NCI-H526 (cell line): ENCODE measurements at places on chromosomes 3 and 15.

DNA sequence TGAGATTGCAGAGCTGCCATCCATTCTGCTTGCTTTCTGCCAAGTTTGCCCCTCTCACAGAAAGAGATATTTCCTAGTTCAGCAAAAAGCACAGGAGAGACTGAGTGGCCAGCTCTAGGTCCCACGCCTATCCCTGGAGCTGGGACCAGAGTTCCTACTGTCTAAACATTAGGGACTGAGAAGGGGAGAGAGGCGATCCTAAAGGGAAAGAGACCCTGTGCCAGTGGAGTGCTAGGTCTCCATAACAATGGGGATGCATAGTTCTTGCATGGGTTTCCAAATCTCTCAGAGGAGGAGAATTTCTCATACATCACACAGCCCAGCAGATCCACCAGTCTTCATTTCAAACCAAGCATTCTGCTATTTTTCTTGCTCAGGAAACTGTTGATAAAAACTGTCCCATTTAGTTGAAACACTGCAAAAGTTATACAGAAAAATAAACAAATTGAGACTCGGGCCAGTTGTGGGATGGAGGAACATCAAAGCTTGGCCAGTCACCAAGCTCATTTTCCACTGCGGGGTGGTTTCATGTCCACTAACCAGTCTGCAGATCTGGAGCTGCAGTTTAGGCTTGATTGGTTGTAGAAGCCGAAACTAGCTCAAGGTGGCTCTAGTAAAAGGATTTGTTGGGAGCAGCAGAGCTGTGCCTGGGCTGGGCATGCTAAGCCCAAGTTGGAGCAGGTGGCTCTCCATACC is 62.7 kb downstream of the EEFSEC start:
- no peak for DNase-seq

DNA sequence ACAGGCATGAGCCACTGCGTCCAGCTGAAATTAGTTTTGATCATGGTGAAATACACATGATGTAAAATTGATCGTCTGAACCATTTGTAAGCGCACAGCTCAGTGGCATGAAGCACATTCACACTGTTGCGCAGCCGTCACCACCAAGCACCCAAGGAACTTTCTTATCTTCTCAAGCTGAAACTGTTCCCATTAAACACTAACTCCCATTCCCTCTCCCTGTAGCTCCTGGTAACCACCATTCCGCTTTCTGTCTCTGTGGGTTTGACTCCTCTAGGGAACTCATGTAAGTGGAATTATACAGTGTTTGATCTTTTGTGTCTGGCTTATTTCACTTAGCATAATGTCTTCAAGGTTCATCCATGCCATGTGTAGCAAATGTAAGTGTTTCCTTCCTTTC is 62.3 kb downstream of the FBLN2 start:
- DNase-seq, result no peak

DNA sequence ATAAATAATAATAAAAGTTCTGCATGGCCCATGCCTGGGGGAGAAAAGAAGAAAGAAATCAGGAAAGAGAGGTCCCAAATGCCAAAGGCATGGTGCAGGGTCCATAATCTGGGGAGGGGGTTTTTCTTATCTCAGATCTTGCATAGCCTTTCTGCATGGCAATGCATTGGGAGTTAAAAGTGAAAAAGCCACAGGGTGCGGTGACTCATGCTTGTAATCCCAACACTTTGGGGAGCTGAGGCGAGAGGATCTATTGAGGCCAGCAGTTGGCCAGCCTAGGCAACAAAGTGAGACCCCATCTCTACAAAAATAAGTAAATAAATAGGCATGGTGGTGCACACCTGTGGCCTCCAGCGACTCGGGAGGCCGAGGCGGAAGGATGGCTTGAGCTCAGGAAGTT is 76.8 kb upstream of the GATA2 start:
- no peak for DNase-seq

DNA sequence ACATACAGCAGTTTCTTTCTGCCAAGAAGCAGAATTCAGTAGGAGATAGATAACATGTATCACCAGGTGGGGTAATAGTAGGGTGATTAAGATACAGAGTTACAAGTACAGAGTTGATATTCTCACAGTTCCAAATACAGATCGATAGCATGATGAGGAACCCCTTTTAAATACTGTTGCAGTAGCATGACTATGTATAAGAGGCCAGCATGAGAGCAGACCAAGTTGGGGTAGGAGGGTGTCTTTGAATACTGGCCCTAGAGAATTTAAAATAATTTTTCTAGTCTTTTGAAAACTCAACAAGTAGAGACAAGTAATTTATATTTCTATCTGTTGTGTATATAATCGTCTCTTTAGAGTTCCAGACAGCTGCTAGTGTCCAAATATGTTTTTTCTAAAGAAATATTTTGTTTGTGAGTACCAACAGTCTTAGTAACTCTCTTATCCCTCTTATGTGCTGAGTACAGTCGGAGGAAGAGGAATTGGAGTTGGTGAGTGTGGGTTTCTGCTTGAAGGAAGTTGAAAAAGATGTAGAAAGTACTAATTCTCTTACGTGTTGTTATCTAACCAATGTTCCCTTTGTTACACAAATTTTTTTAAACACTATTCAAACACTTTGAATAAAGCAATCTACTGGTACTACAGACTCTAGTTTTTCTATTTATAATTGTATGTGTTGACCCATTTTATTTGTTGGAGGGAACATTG is 30.2 kb downstream of the LYSMD4 start:
- DNase-seq, result no peak

GRCh38 chr3:59995563-59995962 is 945.7 kb upstream of the CFAP20DC start:
- DNase-seq, result no peak
